AML-193 (cell line): ENCODE measurements at places on chromosomes 16 and 17.

DNA sequence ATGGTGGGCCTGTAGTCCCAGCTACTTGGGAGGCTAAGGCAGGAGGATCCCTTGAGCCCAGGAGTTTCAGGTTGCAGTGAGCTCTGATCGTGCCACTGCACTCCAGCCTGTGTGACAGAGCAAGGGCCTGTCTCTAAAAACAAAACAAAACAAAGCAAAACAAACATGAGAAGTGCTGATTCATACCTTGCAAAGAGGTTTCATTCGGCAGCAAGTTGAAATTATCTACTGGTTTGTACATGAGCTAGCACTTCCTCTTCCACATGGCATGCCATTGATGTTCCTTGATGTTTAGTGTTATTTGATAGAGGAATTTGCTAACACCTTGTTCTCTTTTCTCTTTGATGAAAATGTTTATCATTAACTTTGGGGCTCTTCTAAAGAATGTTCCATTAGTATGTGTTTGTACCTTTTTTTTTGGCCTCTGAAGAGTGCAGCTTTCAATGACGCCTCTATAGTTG is 50.6 kb downstream of the SPECC1 start:
- no peak for DNase-seq

DNA sequence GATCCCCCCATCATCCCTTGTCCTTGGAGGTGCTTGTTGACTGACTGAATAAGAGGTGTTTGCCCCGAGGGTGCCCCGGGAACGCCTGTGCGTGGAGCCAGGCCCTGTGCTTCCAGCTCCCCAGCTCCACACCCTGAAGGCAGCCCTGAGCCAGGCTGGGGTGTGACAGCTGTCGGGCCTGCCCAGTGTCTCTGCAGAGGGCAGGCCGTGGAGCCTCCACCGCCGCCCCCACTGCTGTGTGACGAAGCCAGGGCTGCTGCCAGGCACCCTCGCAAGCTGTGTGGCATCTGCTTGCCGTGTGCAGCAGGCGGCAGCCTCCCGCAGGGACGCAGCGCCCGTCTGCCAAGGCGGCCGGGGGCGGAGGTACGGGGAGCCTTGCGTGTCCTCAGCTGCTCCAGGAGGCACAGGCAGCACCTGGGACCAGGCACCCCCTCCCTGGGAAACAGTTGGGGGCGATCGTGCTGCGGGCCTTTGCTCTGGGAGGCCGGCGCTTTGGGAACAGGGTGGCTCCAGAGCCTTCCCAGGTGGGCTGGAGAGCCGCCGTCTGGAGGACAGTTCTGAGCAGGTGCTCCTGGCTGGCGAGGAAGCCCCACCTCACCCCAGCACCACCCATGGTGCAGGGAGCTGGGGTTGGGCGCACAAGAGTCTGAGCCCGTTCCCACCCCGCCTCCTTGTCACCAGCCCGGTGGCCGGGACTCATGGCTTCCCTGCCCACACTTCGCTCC is 26.6 kb downstream of the GSE1 start:
- DNase-seq = no peak

DNA sequence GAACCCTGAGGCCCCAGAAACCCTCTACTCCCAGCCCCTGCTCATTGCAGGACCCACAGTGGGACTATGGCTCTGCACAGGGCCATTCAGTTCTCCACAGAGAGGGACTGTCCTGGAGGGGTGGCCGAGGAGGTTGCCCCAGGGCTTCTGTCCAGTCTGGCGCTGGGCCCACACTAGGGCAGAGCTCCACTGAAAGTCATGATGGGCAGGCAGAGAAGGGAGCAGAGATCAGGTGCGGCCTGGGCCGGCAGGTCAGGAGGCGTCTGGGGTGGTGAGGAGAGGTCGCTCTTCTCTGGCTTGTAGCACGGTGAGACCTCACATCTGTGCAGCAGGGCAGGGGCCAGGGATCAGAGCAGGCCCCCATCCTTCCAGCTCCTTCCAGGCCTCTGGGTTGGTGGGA is 13.0 kb upstream of the PIK3R6 start:
- DNase-seq = no peak

GRCh38 chr17:53837131-53837530 is 14.4 kb downstream of the KIF2B start:
- DNase-seq = no peak

DNA sequence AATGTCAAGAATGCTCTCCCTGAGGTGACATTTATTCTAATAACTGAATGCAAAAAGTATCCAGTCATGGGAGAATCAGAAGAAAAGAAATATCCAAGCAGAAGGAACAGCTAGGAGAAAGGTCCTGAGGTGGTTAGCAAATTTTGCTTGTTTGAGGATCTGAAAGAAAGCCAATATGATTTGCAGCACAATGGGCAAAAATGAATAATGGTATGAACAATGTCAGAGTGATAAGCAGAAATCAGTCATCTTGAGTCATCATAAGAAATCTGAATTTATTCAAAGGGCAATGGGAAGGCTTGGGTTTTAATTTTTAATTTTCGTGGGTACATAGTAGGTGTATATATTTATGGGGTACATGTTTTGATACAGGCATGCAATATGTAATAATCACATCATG is 68.5 kb downstream of the BRIP1 start:
- no peak for DNase-seq

- DNase-seq = peak; percentile 76
Measured at GRCh38 chr16:641326-642188, at the start of gene MCRIP2. TSS of gene MCRIP2 (plus strand) at chr16:641828. CDS start at chr16:641992, 164 bp downstream.

GRCh38 chr17:72661945-72662826 is 430.3 kb downstream of the SLC39A11 start:
- no peak for DNase-seq

GRCh38 chr16:73196670-73197069 is 148.7 kb upstream of the ZFHX3 start:
- peak; percentile 55 for DNase-seq

- no peak for DNase-seq
Measured at GRCh38 chr17:69960755-69961154, 114.3 kb upstream of the KCNJ16 start.

GRCh38 chr17:71458322-71458721 is 662.5 kb upstream of the SOX9 start:
- DNase-seq = no peak
